ENCODE measurements at places on chromosomes 4 and X.

GRCh38 chr4:17284323-17285175, 227.3 kb downstream of the QDPR start:
- DNase-seq = no peak

GRCh38 chr4:142549726-142550463, 296.2 kb downstream of the INPP4B start:
- DNase-seq = peak; percentile 91

DNA sequence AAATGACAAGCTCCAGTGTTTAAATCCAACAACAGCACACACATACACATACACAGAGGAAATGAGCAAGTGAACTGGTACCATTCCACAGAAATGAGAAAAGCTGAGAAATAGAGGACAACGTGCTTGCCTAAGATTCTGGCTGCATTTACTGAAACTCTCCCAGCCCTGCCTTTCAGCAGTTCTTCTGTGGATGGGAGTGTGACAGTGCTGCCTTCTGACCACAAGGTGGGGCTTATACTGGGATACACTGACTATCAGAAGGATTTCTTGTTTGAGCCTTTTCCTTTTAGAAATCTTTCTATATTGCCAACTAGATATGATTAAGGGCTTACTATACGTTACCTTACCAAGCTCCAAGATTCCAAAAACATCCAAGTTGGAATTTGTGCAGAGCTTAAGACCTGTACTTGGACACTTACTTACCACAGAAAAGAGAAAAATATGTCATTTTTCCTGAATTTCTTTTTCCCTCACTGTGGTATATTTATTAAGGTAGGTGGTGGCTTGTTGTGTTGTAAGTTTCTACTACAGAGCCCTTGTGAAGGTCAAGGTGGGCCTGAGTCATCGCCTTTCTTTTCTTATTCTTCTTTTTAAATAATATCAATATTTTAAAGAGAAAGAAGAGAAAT, 10.7 kb upstream of the CXCL8 start:
- peak; percentile 88 for DNase-seq

- no peak for DNase-seq
Observed at GRCh38 chr4:23594125-23594524, 295.7 kb downstream of the PPARGC1A start.

- no peak for DNase-seq
Observed at GRCh38 chr4:146975527-146975926, 29.9 kb upstream of the TTC29 start.

DNA sequence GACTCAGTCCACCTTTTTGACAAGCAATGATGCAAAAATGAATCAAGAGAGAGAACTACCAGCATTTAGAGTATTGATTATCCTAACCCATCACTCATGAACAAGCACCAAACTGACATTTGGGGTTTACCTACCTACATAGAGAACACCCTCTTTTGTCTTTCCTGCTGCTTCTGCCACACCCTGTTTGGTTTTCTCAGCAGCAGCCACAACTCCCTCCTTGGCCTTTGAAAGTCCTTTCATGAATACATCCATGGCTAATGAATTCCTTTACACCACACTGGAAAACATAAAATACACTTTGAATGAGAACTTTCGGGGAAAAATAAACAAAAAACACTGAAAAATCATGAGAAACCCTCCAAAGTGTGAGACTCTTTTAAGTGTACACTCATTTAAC, 1.5 kb downstream of the SNCA start:
- DNase-seq = no peak

DNA sequence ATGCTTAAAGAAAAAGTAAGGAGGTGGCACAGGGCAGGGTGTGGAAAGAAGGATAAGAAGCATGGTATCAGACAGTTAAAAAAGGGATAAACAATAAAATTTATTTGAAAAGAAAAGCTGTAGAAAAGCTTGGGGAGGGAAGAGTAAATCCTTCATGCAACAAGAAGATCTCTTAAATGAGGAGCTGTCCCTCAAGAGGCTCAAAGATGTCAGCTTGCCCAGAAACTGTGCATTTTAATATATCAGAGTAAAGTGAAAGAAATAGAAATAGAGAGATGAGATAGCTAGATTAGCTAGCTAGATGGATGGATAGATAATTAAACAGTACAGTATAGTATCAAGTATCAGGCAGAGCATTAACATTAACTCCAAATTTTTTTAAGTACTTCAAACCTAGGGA, 170.3 kb downstream of the LDB2 start:
- DNase-seq = no peak

DNA sequence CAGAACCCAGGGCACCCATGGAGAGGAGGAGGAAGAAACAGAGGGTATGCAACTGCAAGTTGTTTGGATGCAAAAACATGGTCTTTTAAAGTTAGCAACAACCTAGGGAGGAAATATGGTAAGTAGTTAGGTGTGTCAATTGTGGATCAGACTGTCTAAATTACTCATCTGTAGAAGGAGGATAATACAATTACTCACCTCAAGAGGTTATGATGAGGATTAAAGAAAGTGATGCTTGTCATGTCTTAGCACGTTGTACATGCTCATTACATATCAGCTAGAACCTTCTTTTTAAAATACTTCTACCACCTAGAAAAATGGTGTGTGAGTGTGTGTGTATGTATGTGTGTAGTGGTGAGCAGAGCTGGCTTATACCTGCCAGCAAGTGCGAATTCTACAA, 2.3 kb upstream of the C1QTNF7 start:
- DNase-seq = no peak

DNA sequence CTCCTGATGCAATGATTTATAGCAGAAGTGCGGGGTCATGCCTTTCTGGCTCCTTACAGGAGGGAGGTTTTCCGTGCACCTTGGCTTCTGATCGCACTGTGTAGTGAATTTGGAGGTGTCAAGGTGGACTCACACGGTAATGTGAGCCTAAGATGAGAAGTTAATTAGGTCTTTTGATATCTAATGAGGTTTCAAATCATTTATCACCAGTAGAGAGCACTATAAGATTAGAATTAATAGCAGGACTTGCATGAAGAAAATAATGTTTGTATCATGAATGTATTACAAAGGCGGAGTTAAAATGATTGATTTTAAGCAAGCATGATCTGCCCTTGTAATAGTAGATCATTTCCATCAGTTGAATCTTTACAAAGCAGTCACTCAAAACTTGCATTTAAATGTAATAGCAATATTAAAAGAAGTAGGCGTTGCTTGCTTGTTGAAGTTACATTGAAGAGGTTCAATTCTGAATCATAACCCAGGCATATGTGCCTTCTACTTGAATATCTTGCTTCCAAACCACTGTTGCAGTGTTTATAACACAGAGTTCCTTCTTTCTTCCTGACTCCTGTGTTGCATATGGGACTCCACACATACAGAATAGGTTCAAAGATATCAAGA, 152.1 kb downstream of the FMR1NB start:
- DNase-seq = no peak

- DNase-seq = peak; percentile 59
Observed at GRCh38 chr4:55312489-55313101, 33.4 kb upstream of the SRD5A3 start.

- peak; percentile 23 for DNase-seq
Observed at GRCh38 chrX:45449982-45450381, 249.3 kb upstream of the DIPK2B start.

- no peak for DNase-seq
Observed at GRCh38 chr4:188988131-188988530, 848.9 kb downstream of the TRIML1 start.

DNA sequence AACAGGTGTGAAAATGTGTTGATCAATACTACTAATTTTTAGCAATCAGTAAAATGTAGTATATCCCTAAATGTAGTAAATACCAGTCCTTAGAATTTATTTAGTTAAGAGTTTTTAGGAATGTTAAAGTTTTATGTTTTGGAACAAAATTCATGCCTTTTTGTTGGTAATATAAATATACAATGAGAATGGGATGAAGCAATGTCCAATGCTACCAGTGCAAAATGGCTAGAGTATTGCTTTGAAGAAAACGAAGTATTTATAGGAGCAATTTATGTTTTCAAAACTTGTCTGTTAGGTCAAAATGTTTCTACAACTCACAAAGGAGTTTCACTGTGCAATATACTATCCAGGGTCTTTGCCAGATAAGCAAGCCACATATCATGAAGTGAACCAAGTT, 851.5 kb downstream of the PCDH18 start:
- no peak for DNase-seq

- no peak for DNase-seq
Observed at GRCh38 chrX:118872102-118872566, 48.5 kb downstream of the ZCCHC12 start.

DNA sequence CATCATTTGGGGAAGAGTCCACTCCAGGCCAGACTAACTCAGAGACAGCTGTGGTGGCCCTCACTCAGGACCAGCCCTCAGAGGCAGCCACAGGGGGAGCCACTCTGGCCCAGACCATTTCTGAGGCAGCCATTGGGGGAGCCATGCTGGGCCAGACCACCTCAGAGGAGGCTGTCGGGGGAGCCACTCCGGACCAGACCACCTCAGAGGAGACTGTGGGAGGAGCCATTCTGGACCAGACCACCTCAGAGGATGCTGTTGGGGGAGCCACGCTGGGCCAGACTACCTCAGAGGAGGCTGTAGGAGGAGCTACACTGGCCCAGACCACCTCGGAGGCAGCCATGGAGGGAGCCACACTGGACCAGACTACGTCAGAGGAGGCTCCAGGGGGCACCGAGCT, 3.3 kb upstream of the ERAS start:
- no peak for DNase-seq

- no peak for DNase-seq
Observed at GRCh38 chr4:151029537-151029936, 14.5 kb upstream of the LRBA start.

DNA sequence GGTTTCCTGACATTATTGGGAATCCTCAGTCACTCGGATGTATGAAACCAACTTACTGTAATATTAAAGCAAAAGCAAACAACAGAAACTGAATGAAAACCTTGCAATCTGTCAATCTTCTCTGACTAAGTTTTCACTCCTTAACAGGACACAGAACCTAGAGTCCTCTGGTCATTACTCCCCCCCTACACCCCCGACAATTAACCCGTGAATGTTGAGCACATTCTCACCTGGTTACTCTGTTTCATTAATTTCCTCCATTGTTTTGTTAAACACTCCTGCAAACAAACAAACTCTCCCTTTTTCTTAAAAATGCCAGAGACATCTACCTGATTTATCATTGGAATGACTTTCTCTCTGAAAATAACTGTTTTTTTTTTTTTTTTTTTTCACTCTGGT, 469.0 kb upstream of the PRKX start:
- DNase-seq = no peak

DNA sequence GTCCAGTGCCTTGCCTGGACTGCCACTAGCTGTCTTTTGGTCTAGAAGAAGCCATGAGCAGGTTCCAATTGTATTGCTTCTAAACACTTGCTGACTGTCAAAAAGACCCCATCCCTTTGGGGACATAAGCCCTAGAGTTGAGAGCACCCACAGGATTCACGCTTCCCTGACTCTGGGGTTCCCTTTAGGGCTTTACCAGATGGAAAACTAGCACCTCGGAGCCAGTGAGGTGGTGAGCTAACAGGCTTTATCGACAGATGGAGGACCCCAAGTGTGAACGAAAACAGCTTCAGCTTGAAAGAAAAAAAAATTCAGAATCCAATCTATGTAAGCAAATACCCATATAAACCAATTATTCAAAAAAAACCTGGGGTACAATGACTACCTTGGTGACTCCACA, 90.8 kb downstream of the NAA11 start:
- no peak for DNase-seq

- DNase-seq = no peak
Observed at GRCh38 chrX:7801711-7802110, 41.3 kb upstream of the VCX start.

DNA sequence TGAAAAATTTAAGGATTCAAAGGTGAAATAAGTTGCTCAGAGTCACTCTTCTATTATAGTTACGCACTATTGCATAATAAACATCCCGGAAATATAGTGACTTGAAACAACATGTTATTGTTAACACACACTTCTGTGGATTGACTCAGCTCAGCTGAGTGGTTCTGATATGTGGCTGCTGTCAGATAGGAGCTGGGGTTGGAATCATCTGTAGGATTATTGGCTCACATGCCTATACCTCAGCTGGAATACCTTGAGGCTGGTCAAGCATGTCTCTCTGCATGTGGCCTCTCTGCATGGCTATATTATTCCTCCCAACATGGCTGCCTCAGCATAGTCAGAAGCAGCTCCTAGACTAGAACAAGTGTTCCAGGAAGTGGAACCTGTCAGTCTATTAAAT, 486.7 kb upstream of the MAGEB2 start:
- DNase-seq = peak; percentile 9

GRCh38 chr4:4913628-4914027, 54.2 kb downstream of the MSX1 start:
- DNase-seq = no peak

DNA sequence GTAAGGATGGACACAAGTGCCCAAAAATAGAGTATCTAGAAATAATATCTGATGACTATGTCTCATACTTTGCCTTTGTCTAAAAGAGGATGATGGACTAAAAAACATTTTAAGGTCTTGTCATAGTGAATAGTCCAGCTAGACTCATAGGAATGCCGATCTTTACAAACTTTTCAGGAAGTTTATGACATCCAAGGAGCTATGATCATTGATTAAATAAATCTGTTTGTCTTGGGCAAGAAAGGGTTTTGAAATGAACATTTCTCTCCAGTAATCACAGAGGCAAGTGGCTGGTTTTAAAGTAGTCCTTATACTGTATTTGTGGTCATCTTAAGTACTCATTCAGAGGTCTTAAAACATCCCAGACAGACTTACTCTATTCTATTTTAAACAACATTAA, 109.8 kb downstream of the MAPK10 start:
- DNase-seq = no peak
